ENCODE measurements at places on chromosomes 1 and 21.

DNA sequence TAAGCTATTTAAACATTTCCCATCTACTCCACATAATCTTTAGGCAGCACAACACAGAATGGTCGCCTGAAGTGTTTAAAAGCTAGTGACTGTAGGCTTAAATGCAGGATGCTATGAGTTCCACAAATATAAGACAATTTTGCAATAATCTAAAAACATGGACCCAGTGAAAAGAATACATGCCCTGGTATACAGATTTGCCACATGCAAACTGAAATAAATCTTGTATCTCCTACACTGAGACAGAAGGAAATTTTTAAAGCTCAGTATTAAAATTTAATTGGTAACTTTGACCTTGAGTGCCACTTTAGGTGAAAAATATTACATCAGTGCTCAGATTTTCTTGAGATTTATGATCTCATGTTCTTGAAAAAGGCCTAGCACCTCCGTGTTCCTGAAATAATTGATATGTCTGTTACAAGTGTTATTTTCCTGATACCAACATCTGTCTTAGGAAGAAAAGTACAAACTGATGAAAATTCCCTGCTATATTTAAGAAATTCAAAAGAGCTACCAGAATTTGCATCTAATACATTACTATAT is 285.5 kb downstream of the VAV3 start:
- DNase-seq = no peak

DNA sequence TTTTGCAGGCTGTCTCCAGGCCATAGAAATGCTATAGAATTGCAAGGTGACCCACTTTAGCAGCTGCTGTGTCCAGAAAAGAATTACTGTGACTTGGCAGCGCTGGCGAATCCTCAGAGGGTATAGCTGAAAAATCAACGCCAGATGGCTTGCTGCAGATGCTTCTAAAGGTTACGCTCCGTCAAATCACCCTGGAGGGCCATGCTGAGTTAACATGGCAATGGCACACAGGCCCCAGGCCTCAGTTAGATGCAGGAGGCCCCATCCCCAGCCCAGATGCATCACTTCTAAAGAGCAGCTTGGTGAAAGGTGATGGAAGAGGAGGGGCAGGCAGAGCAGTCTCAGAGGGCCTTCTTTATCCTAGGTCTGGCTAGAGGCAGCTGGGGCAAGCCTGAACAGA is 18.0 kb downstream of the KIAA1614 start:
- no peak for DNase-seq

DNA sequence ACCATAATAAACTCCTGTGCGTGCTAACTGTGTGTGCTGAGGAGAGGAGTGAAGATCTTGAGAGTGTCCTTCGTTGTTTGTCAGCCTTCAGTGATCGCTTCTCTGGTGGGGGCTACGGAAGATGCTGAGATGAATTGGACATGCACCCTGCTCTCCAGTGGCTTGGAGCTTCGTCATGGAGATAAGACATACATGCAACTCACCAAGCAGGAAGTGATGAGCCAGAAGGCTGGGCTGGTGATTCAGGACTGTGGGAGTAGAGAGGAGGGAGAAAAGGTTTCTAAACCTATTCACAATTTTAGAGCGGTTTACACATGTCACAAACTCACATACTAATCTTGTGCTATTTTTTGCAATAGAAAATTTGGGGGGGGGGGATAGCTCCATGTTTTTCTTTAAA is 128.9 kb upstream of the ADAR start:
- DNase-seq = no peak

DNA sequence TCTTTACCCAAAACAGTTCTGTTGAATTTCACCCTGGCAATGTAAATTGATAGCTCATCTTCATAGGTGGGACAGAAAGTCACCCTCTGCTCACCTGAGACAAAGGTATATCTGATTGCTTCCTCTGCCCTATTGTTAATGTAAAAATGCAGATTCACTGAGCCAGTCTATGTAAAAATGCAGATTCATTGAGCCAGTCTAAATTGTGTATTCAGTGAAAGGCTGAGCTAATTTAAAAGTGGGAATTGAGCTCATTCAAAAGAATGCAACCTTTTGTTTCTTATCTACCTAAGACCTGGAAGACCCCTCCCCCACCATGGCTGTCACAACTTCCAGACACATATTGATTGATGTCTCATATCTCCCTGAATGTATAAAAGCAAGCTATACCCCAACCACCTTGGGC is 4.8 kb upstream of the MYSM1 start:
- no peak for DNase-seq

GRCh38 chr1:21552715-21553114 is 43.5 kb downstream of the ALPL start:
- DNase-seq = no peak

- DNase-seq = no peak
Observed at GRCh38 chr1:236175642-236176336, 33.5 kb downstream of the GPR137B start.

DNA sequence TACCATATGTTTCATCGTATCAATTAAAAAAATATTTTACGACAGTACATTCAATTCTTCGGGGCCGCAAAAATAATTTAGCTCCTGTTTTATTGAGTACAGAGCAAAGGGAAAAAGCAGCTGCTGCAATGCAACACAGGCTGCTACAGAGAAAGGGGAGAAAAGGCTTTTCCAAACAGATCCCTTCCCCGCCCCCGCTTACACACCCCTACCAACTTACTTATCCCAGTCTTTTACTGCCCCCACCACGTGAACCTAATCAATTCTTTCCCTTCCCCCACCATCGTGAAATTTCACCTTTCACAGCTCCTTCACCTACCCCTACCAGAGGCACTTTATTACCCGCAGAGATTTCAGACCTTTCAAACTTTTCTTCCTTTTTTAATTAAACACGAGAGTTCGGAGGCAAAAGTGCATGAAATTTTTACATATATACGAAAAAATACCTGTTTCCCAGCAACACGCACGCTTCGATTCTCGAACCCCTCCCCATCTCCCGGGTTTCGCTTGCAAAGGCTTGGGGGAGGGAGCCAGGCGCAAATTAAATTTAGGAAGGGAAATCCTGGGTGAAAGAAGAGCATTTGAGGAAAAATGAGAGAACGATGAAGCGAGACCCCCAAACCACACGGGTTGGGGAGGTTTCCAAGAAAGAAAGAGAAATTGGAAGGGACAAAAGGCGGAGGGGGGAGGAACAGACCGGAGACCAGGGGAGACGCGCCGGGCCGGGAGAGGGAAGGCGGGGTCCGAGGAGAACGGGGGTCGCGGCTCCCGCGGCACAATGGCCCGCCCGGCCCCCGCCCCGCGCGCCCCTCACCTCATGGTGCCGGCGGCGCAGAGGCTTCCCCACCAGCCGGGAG is 823 bp downstream of the ENAH start:
- no peak for DNase-seq

GRCh38 chr1:74748960-74749359 is 16.0 kb downstream of the TYW3 start:
- no peak for DNase-seq
